ENCODE measurements at places on chromosomes 1 and 21.

GRCh38 chr1:37056325-37056724 lies 22.0 kb upstream of the GRIK3 start:
- no peak for DNase-seq

GRCh38 chr1:9850442-9851162 lies 26.8 kb upstream of the CLSTN1 start:
- DNase-seq = no peak

DNA sequence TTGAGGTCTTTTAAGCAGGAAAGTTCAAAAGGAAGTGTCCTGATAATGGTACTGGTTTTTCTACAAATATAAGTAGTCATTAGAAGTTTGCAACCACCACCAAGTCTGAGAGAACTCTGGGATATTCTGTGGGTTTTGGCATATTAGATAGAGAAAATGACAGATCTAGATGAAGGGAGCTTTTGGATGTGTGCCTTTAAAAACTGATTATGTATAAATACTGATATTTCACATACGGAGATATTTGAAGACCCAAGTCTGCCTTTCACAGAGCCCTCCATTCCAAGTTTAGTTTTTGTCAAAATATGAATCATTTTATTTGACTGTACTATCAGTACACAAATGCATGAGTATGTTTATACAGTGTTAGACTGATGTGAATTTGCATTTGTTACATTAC lies 48.6 kb downstream of the DPH5 start:
- no peak for DNase-seq

- no peak for DNase-seq
Observed at GRCh38 chr1:147078606-147079399, 93.5 kb downstream of the PRKAB2 start.

GRCh38 chr1:230772457-230773395 lies 25.5 kb downstream of the CAPN9 start:
- no peak for DNase-seq

- no peak for DNase-seq
Observed at GRCh38 chr1:25836695-25837094, 16.9 kb downstream of the MTFR1L start.

GRCh38 chr21:46039891-46040660 lies 57.8 kb upstream of the COL6A2 start:
- DNase-seq = no peak

DNA sequence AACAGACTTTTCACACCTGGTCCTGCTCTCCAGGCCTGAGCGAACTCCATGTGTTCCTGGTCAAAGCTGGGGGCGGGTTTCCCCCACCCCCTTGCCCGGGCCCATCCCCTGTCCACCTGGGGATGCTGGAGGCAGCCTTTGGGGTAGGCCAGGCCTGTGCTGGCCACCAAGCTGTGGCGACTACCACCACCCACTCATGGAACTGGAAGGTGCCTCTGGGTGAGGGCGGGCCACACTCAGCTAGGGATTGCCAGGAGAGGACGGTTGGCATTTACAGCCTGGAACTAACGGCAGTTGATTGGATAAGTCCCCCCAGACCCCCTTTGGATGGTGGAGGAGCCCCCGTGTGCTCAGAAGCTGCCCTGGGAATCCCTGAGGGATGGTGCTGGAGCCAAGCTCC lies 7.9 kb downstream of the S100B start:
- no peak for DNase-seq

DNA sequence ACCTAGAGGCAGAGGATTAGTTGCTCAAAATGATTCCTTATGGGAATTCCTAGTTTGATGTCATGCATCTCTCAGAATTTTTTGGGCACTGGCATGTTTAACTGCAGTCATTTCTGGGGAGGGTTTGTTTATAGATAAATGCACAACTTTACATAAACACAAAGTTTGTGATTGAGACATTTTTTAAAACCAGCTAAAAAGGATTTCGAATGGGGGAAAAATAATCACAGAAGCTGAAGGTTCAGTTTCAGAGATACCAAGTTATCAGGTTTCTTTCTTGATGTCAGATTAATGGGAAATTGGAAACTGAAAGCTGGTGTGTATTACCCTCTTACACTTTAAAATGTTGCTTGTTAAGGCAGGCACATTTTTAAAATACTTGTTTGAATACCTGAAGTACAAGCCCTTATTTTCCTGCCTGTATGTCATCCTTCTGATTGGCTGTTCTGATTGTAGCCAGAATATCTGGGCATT lies 72.1 kb downstream of the DISP1 start:
- DNase-seq = no peak

DNA sequence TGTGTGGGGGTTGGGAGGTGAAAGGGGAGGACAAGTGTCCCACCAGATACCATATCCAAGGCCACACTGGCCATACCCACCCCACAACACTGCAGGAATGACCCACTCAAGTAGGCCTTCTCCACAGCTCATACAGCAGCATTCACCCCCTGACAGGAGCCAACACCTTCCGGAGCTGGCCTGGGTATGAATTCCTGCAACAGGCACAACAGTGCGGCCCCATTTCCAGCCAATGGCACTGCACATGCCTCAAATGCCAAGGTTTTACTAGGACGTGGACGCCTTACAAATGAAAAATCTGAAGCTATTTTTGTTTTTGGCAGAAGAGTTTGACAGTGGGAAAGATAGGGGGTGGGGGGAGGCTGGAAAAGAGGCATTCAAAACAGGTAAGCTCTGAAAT lies 2.0 kb downstream of the KCND3 start:
- no peak for DNase-seq

- no peak for DNase-seq
Observed at GRCh38 chr1:15272009-15272781, 25.2 kb downstream of the FHAD1 start.

- peak; percentile 61 for DNase-seq
Observed at GRCh38 chr1:221098471-221099405, 219.5 kb downstream of the HLX start.

GRCh38 chr1:237149857-237150256 lies 107.9 kb downstream of the RYR2 start:
- no peak for DNase-seq
